Muscle of leg (tissue), 16 donors: ENCODE measurements at places on chromosomes 6 and 20. TPM values are rescaled to one million over a fixed set of nuclear protein-coding genes. Genes with fewer than 3 reads are reported as not detected.

The KCNK5 gene
- polyA plus RNA-seq = 2.7 TPM

DNA sequence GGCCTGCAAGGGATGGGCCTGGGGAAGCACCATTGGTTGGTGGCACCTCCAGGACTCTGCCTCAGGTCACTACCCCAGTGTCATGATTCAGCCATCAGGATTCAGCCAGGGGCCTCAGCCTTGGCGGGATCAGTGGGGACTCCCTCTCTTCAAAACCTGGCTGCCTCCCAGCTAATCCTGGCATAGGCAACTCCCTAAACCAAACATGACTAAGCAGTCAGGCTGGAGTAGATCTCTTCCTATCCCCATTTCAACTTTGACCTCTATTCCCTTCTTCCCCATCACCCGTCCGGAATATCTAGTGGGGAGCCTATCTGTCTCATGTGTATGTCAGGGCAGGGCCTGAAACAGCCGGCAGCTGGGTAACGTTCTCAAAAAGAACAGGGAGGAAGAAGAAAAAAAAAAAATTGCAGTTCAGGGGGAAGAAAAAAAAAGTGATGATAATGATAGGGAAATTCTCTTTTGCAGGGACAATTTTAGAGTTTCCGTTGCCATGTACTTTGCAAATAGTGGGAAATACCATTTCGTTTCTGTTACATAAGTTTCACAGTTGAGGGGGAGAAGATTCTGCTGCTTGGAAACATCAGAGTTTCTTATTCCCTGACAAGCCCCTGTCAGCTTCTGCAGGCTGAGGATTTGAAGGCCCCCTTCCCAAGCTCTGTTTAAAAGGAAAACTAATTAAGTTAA is 4.1 kb upstream of the PREX1 start:
- peak; percentile 55 for DNase-seq

The HLA-DQA2 gene
- polyA plus RNA-seq = 0.36 TPM

DNA sequence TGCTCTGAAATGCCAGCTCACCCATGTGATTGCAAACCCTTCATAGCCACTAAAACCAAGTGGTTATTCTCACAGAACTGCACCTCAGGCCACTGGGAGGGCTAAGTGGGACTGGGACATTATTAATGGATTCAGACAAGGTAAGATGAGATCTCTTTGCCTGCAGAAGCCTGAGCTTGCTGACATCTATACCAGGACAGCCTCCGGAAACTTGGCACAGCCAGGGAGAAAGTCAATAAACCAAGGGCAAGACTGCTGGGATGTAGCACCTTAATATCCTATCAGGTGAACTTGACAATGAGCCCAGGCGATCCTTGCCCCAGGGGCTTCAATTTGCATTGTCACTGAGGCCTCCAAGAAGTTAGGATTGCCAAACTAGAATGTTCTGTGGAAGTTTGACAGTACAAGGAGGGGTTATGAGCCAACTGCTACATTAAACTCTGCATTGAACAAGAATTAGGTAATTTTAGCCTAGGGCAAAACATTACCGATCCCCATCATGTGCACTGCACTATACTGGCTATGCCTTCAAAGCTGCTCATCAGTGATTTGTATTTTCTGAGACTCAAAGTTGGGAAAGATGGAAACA is 60.1 kb upstream of the RALGAPA2 start:
- DNase-seq = no peak

DNA sequence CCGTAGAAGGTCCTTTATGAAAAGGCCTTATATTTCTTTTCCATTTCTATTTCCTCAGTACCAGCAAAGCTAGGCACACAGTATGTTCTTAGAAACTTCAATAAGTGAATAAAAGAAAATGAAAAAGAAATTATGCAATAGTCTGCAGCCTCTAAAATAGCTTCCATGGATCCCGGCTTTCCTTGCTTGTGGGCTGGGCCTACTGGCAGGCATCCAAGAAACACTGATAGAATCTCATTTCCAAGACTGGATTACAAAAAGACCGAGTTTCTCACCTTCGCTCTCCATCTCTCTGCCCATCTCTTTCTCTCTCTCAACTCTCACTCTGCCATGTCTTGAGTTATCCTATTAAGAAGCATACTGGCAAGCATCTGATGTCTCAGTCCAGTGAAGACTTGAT is 187.5 kb upstream of the FKBP1C start:
- DNase-seq = no peak

DNA sequence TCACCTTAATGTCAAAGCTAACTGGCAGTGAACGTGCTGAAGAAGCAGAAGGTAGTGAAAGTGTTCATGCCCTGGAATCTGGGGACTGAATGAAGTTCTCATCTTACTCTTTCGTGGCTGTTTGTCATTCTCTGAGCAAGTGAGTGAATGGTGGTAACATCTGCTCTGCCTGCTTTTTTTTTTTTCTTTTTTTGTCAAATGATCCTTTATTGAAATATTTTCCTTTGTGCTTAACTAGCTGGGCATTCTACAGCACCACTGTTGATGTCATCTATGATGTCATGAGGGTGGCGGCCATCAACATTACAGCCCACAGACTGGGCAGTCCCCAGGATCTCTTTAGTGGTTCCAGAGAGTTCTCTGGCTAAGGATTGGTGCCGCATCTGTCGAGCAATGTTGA is 65.2 kb downstream of the RIN2 start:
- no peak for DNase-seq

GRCh38 chr20:23361119-23361475 is 885 bp upstream of the GZF1 start:
- no peak for DNase-seq

The OPN5 gene
- polyA plus RNA-seq = 0.08 TPM

DNA sequence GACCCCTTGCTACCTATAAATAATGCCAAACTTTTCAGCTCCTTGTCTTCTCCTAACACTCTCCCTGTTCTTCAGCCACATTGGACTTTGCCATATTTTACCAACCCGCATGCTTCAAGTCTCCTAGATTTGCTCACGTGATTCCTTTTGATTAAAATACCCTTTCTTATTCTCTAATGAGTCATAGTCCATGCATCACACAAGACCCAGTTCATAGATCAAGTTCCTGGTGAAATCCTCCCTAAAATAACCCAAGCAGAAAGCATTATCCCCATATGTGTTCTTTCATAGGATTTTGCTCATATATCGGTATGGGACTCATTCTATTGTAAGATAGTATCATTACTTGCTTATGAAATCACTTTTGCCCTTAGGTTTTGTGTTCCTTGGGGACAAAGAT is 108.9 kb upstream of the STXBP5 start:
- no peak for DNase-seq

GRCh38 chr6:138497286-138497685 is 2.0 kb downstream of the NHSL1 start:
- DNase-seq = no peak

The CLPSL2 gene
- not detected for polyA plus RNA-seq

The FAM83C gene
- not detected for polyA plus RNA-seq

DNA sequence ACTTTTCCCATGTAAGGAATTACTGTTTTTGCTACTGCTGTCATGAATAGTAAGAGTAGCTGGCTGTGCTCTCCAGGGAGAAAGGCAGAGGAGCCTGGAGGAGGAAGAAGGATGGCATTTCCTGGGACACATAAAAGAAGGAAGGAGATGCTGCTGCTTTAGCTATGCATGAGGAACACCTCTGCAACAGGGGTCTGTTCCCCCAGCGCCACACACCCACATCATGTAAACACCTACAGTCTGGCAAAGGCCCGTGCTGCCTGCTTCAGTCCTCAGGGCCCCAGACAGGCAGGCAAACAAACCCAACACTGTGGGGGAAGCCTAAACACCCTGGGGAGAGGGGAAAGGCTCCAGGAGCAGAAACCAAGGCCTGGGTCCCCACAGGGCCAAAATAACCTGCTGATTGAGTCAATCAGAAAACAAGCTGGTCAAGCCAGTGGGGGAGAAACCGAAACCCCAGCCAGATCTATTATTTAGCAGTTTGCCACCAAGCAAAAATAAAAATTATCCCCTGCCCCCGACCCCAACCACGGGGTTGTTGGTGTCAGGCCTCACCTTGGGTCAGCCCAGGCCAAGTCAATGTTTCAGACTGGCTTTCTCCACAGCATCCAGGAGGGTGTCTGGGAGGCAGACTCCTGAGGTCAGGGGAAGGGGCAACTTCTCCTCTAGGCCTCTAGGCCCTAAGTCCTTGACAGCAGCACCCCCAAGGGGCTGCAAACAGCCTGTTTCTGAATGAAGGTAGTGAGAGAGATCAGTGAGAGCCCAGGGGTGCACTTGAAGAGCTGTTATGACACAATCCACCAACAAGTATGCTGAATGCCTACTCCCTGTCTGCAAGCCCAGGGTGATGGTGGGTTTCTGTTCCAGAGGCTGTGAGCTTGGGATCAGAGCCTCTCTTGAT is 34.6 kb upstream of the SCUBE3 start:
- DNase-seq = no peak

GRCh38 chr6:106556368-106556960 is 72.8 kb downstream of the RTN4IP1 start:
- peak; percentile 16 for DNase-seq

DNA sequence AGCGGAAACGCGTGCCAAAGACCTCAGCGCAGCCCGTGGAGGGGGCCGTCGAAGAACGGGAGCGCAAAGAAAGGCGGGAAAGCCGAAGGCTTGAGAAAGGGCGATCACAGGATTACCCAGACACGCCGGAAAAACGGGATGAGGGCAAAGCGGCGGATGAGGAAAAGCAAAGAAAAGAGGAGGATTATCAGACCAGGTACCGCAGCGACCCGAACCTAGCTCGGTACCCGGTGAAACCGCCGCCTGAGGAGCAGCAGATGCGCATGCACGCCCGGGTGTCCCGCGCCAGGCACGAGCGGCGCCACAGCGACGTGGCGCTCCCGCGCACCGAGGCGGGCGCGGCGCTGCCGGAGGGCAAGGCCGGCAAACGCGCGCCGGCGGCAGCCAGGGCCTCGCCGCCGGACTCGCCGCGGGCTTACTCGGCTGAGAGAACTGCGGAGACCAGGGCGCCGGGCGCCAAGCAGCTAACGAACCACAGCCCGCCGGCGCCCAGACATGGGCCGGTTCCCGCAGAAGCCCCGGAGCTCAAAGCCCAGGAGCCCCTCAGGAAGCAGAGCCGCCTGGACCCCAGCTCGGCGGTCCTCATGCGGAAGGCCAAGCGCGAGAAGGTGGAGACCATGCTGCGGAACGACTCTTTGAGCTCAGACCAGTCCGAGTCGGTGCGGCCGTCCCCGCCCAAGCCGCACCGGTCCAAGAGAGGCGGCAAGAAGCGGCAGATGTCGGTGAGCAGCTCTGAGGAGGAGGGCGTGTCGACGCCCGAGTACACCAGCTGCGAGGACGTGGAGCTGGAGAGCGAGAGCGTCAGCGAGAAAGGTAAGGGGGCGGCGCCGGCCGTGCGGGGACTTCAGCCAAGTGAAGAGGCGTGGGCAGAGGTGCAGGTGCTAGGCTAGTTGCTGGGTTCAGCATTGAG is 296.2 kb downstream of the RIMS1 start:
- peak; percentile 43 for DNase-seq

- DNase-seq = peak; percentile 70
These were observed 3.9 kb downstream of the PLCG1 start for GRCh38 chr20:41141153-41141815.

The HLA-DRA gene
- polyA plus RNA-seq = 22.7 TPM

The ANKS1A gene
- polyA plus RNA-seq = 42.1 TPM

- peak; percentile 34 for DNase-seq
These were observed 101.7 kb upstream of the SPACA1 start for GRCh38 chr6:87945966-87946365.

DNA sequence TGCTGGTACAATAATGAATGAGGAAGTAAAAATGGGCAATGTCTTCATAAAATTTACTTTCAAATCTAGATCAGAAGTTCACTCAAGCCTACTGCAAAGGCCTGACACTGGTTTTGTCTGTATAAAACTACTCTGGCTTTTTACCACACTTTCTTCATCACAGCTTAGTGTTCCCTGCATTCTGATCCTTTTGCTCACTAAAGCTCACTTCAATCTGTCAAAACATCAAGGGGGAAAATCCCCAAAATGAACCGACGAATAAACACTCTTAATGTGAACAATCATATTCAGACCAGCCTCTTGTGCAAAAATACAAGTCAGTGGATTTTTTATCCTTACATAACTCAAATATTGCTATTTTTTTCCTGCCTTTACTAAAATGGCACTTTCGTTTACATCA is 98.5 kb downstream of the PRDM1 start:
- no peak for DNase-seq

DNA sequence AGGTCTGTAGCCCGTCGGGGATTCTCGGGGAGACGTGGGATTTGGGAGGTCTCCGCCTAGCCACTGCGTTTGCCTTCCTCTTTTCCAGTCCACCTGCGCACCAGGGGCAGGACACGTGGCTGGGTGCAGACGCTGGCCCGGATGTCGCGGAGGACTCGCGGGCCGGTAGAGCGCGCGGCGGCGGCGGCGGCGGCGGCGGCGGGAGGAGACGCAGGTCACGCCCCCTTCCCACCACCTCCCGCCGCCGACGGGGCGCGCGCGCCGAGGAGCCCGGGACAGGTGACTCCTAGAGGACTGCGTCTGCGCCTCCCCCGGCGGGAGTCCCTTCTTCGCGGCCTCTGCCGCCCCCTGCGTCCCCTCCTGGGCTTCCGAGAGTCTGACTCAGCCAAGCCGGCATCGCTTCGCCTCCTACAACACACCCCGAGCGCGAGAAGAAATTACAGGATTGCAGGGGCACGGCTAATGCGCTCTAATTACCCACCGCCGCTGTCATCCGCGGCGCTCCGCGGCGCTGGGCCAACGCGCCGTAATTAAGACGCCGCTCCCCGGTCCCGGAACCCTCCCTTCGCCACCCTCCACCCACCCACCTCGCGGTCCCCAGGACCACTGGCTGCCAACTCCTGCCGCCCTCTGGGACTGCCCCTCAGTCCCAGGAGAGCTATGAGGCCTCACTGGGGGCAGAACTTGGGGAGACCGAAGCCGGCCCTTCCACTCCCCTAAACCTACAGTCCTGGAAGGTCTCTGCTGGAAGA is 124.5 kb downstream of the MRPL14 start:
- DNase-seq = peak; percentile 77
